ENCODE measurements at places on chromosomes 6 and 20.
A peak's percentile ranks its signal among the peaks of the same experiment; 100 is the strongest.

DNA sequence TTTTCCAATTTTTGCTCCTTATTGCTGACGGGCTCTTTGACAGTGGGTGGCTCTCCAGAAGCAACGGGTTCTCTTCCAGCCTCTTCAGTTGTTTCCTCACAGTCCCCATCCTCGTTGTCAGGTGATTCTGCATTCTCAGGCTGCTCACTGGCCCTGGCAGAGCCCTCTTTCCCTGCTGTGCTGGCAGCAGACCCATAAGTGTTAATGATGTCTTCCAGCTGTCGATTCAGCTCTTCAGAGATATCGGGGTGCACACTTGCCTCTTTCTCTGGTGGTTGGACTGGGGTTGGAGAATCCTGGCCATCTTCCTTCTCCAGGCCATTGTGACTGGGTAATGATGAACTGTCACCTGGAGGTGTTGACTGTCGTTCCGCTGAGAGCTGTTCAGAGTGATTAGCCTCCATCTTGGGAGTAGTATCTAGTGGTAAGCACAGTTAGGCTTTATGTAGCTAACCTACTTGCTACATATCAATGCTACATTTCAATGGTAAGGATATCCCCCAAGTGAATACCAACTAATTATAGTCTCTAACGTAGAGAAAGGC, 3.2 kb downstream of the TXLNB start:
- no peak for DNase-seq

DNA sequence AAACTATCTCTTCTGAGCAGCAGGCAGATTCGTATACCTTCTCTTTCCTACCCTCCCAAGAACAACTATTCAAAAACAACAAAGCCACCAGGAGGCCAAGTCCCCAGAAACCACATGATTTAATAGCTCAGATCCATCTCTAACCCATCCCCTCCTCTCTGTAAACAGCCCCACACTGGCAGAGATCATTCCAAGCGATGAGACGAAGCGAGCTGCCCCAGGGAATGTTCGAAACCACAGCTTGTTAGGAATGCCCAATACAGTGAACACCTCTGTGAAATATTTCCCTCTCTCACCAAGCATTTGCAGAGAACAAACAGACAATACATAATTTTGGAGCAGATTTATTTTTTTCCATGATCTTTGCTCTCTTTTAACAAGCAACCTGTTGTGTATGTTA, 231.8 kb downstream of the SOD2 start:
- no peak for DNase-seq

DNA sequence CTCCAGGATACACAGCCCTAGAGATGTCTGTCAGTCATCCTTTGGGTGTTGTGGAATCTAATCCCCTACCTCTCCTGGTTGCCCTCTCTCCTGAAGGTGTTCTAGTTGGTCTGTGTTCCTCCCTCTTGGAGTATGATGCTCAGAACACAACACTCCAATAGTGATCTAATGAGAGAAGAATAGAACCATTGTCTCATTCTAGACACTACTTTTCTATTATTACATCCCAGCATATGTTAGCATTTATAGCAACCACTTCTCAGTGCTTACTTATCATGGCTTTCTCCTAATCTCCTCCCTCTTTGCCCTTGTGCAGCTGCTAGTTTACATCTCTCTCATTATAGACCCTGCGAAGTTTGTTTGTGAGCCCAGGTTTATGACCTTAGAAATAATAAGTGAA, 109.0 kb downstream of the UNC5CL start:
- DNase-seq = no peak

- DNase-seq = no peak
These were observed 117.9 kb upstream of the PTPN1 start for GRCh38 chr20:50392138-50392866.

GRCh38 chr20:53161473-53161872, 189.3 kb downstream of the TSHZ2 start:
- no peak for DNase-seq

GRCh38 chr6:5084781-5085647, at the start of gene PPP1R3G:
PPP1R3G (plus strand) TSS chr6:5085341; CDS start chr6:5085486, 145 bp downstream.
- no peak for DNase-seq

GRCh38 chr6:117195728-117196127, 69.6 kb upstream of the VGLL2 start:
- no peak for DNase-seq

- no peak for DNase-seq
These were observed 71.3 kb upstream of the MYL9 start for GRCh38 chr20:36469973-36470372.

DNA sequence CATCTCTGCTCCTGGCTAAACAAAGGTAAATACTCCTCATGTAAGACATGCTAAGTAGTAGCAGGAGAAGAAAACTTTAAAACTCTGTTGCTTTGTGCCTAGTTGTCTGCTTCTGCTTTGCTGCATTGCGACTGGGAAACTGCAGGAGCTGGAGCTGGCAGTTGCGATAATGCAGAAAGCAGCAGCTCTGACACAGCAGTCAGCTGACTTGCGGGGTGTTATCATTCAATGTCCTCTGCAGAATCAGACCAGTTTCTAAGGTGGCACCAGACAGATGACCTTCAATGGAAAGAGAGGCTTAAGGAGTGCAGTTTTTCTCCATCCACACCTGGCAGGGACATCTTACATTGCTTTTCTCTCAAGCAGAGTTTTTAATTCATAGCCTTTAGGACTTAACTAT, 69.9 kb upstream of the SOX4 start:
- DNase-seq = no peak

- no peak for DNase-seq
These were observed 42.1 kb downstream of the SMAP1 start for GRCh38 chr6:70709826-70710225.

DNA sequence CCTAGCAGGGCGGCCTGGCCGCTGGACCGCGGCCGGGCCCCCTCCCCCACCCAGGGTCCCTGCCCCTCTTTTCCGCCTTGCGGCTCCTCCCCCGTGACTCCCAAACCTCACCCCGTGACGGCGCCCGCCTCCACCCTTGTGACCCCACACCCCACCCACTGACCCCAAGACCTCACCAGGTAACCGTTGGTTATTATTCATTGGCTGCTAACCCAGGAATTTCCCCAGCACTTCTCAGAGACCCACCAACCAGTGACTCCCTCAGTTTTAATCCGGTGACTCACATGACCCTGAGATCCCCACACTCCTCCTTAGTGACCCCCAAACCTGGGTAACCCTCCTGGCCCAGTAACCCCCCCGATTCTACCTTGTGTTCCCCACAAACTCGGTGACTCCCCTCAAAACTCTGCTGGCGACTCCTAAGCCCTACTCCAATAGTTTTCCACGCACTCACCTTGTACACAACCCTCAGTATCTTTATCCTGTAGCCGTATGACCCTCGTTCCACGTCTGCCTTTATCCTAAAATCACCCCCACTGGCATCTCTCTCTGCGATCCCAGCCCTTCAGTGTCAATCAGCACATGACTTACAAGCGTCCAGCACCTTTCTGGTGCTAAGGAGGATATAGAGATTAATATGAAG, 534 bp downstream of the ZNF76 start:
- peak; percentile 86 for DNase-seq

Data from effector memory CD4-positive, alpha-beta T cell (primary cell).